ENCODE measurements at places on chromosomes 6 and 20.
A peak's percentile ranks its signal among the peaks of the same experiment; 100 is the strongest.

DNA sequence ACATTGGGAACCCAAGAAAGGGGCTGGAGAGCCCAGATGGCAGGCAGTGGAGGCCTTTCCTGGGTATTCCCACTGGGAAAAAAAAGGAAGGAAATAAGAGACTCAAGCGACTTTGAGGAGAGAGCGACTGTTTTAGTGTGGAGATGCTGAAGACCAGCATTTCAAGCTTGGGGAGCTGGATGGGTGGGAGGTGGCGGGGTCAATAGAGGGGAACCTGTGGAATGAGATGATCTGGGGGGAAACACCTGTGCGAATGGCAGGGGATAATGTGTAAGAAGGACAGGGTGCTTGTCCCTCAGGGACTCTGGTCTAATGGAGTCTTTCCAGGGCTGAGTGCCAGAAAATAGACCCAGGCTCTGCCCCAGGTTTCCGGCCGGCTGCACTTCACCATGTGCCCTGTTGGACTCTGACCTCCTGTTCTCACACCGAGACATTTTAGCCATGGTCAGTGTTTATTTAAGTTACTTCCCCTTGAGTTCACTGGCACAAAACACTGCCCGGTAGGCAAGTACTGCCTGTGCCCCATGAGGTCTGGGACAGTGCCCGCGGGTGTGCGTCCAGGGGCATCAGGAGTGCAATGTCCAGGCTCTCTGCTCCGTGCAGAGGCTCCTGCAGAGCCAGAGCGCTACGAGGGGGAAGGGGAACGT, 50.4 kb upstream of the NKX2-2 start:
- no peak for DNase-seq

DNA sequence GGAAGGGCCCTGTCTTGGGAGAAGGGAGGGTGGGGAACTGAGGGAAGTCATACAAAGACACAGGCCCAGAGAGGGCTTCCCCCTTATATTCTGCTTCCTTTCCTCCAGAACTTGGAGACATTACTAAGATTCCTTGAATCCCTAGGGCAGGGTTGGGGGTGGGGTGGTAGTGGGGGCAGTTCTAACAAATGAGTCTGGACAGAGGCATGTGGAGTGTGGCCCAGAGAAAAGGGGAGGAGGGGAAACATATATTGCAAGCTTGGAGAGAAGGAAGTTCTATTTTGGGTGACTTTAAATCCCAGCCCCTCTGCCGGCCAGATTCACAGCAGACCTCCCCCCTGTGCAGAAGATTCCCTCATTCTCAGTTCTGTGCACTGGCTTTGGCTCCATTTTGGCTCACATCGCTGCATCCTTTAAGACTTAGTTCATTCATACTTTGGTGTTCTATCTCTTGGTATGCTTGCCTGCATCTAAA, 43.7 kb downstream of the DAAM2 start:
- DNase-seq, result peak; percentile 98

GRCh38 chr6:121896771-121897170, 461.3 kb downstream of the GJA1 start:
- no peak for DNase-seq

- DNase-seq, result peak; percentile 30
These were observed 4.6 kb upstream of the SLC2A10 start for GRCh38 chr20:46704714-46705377.

- DNase-seq, result peak; percentile 44
These were observed 274.9 kb downstream of the UTRN start for GRCh38 chr6:144559865-144560593.

DNA sequence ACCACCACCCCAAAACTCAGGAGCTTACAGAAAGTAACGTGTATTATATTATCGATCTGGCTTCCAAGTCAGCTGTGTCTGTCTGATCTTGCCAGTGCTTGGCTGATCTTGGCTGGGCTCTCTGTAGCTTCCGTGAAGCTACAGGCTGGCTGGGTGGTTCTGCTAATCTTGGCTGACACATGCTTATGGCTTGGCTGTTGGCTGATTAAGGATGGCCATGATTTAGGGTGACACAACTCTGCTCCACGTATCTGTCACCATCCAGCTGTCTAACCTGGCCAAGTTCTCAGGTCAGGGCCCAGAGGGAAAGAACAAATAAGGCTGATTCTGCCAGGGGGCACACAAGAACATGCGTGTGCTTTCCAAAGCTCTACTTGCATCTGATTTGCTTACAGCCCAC, 64.7 kb upstream of the PRL start:
- no peak for DNase-seq

DNA sequence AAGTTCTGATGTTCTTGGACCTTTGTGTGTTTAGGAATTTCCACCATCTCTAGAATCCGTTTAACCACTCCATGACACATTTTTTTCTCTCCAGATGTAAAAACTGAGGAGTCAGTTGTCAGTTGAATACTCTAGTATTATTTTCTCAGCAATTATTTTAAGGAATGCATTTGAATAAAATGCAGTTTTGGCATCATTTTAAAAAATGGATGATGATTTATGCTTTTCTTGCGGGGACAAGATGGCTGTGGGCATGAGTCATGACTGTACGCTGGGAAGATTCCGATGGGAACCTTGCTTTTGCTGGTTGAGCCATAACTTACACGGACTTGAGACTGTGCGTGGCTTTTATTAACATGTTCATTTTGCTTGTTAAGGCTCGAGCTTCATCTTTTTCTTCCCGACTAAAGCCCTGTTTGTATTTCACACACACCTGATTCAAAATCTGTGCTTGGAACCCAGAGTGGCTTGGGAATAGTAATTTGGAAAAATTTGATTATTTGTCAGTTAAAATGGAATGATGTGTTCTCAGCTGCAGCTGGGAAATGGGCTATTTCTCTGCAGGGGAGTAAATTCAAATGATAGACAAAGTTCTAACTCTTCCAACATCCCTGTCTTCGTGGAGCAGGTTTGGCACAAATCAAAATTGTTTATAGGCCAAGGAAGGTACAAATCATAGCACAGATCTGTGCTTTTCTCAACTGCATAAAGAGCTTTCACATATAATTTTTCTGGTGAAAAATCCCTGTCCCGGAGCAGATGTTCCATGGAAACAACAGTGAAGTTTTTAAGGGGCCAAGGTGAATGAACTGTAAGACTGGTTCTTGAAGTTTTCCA, 470.5 kb upstream of the JAG1 start:
- DNase-seq, result peak; percentile 96

- DNase-seq, result no peak
These were observed 3.5 kb downstream of the TFAP2A start for GRCh38 chr6:10411131-10411970.

DNA sequence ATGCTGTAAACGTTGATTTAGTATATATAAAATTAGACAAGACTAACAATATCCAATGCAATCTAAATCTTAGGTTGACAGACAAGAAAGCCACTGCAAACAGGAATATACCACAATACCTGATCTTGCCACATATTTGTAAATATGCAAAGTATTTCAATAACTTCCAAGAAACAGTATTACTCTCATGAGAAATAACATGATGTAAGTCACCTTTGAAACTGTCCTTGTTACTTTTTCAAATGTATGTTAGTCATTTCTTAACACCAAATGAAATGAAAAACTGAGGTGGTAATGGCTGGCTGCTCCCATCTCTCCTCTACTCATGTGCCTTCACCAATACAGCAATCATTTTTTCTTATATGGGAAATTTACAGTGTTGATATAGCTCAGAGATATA, 118.7 kb downstream of the ATG5 start:
- no peak for DNase-seq

GRCh38 chr6:51887859-51888258, 199.6 kb downstream of the PKHD1 start:
- DNase-seq, result no peak

DNA sequence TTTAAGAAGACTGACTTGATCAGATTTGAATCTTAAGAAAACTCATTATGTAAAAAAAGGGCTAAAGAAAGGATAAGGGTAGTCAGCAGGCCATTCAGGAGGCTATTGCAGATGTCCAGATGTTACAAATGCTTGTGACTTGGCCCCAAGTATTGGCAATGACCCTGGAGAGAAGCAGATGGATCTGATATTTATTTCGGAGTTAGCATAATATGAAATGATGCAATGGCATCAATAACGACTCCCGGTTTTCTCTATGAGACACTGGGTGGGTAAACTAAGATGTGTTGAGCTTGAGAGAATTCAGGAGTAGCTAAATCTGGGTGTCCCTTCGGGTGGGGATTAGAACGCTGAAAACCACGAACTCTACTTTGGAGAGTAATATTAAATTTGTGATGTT, 149.7 kb downstream of the LAMA2 start:
- DNase-seq, result no peak

DNA sequence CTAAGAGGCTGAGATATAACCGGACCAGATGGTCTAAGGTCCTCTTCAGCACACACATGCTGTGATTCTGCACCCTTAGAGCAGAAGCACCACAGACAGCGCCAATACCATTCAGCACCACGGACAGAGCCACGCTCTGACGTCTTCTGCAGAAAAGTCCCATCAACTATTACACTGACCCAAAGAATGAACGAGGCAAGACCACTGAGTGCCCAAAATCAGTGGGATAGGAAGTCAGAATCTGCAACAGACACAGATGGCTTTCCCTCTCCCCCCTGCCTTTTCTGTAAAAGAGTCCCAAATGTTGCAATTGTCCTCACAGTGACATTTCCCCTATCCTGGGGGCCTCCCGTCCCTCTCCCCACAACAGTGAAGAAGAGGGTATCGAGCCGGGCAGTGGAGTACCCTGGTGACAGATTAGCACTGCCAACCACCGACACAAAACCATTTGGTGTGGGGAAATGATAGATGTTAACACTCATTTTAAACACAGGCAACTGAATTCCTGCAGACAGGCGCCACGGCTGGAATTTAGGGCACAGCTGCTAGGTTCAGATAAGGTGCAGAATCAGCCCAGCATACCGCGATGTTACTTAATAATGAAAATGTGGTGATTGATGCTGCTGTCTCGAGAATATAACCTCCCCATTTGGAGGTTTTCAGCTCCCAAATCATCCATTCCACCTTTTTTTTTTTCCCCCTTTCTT, 66.6 kb upstream of the CTNNBL1 start:
- peak; percentile 52 for DNase-seq

DNA sequence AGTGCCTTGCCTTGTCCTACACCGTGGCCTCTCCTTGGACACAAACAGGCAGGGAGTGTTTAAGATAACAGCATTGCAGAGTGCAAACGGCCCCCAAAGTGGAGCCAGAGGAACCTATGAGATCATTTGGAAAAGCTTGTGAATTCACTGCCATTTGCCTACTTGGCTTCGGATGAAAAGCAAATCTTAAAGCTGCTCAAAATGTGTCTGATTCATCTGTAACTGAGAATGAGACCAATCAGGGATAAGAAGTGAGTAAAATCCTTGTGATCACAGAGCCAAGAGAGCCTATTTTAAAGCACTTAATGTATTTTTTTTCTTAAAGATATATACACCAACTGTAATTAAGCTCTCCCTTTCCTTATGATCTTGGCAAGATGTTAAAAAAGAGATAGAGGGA, 65.7 kb upstream of the BACH2 start:
- DNase-seq, result peak; percentile 83

DNA sequence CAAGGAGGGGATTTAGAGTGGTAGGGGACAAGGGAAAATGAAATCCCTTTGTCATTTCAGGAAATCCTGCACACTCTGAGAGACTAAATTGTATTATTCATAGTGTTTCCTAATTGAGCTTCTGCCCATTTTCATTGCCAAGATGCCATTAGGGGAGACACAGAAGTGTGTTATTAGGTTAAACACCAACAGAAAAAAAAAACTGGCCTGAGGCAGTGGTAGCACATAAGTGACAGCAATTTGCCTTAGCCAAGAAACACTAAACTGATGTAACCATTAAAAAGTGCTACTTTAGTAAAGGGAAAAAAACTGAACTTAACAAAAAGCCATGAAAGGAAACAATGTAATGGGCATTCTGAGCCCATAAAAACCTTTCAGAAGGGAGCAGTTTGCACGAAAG, 270.5 kb upstream of the PLN start:
- DNase-seq, result no peak

GRCh38 chr6:36912030-36912454, 26.3 kb downstream of the C6orf89 start:
- no peak for DNase-seq

DNA sequence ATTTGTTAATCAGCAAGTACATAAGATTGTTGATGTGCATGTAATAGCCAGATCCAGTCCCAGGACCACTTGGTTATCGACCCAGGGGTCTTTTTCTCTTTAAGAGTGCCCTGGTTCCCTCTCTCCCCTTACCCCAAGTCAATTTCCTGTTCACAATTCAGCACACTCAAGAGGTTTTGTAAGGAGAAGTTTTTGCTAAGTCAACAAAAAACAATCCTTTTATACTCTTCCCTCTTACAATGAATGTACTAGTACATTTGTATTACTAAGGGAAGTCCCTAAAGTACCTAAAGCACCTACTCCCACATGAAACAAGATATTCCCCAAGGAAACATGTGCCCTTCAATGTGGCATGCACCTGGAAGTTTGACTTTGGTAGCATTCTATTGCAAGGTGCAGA, 1.6 kb upstream of the NT5DC1 start:
- no peak for DNase-seq

GRCh38 chr6:68559070-68559469, 76.0 kb upstream of the ADGRB3 start:
- DNase-seq, result peak; percentile 39

GRCh38 chr6:26223650-26224546, 136.7 kb downstream of the HFE start:
- peak; percentile 96 for DNase-seq

- DNase-seq, result no peak
These were observed 66.2 kb upstream of the IYD start for GRCh38 chr6:150302520-150303176.

- DNase-seq, result no peak
These were observed 52.9 kb upstream of the TAB2 start for GRCh38 chr6:149264629-149265028.
